ENCODE measurements at places on chromosomes 5 and 9.

DNA sequence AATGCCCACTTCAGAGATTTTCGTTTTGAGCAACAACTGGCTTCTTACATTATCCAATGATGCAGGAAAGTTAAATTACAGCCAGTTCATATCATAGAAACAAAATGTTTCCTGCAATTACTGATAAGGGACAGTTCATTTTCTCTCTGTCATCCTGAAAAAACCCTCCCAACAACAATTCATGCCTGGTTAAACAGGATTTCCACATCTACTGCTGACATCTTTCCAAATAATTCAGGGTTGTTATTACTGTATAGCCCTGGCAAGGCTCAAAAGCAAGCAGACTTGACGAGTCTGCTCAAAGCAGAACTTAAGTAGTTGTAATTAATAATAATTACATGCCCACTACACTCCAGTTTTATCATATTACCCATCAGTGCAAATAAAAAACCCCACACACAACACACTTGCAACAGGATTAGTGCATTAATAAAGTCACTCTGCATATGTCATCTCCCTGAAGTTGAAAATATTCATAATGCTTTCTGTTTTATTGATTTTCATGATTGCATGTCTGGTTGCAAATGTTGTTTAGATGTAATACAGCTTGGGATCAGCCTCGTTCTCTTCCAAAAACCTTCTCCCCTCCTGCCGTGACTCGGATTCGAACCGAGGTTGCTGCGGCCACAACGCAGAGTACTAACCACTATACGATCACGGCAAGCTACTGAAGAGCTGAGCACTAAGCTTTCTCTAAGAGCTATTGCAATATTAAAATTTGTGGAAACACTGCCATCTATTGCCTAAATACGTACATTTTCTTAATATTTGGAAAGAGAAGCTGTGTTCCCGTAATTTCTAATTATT, 119.6 kb upstream of the NFIB start:
- DNase-seq, result no peak

- no peak for DNase-seq
Observed at GRCh38 chr9:87676976-87677775, 48.7 kb upstream of the CTSL start.

DNA sequence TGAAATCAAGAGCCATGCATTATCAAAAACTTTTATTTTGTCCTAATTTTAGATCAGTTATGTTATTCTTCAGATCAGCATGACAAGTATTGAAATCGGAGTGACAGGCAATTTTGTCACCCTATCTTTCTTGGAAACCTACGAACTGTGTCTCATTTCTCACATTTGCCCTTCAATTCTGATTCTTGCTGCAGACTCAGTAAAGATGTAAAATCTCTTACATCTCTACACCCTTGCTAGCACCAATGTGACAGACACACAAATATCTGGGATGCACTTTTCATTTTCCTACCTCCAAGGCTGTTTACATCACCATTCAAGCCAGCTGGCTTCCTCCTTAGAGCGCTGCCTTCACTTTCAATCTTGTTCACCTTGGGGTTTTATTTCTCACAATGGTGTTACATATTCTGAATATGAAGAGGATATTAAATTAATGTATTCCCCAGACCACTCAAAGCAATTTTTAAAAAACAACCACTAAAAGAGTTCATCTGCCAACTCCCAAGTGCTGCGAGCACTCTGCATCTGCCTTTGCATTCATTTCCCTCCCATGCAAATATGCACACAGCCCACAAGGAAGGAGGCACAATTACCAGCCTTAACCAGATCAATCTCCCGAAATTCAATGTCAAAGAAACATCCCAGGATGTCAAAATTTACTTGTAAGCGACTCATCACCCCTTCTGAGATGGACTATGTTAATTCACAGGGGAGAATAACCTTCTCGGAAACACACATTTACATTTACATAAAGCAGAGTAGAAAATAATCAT, 164.3 kb downstream of the ENC1 start:
- DNase-seq, result no peak

- no peak for DNase-seq
Observed at GRCh38 chr9:136074706-136075105, 20.4 kb downstream of the NACC2 start.

DNA sequence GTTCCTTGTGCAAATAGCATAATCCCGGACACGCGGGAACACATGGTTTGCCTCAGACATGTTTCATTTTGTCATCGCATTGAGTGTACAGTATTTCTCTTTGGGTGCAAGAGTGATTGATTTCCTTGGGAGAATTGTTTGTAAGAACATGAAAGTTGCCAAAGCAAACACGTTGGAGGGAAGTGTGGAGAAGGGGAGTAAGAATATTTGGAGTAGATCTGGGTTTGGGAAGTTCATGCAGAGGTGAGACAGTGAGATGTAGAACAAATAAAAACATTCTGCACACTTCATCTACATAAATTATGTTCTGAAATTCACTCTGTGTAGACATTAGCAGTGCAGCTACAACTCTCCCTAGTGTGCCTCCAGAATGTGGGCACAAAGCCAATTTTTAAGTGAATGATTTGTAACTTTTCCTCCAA, 24.0 kb downstream of the FOXD1 start:
- DNase-seq, result no peak

DNA sequence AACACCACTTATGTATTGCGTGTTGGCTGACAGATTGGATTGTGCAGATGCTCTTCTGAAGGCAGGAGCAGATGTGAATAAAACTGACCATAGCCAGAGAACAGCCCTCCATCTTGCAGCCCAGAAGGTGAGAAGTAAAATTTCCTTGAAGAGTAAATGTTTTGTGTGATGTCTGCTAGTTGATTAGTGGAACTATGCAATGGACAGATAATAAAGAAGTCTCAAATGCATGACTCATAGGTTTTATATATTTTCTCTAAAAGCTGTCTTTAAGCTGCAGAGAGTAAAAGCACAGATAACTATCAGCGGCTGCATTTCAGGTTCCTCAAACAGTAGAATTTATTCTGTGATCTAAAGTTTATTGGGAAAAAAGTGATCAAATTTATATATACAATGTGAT, 27.4 kb downstream of the INVS start:
- DNase-seq, result no peak

DNA sequence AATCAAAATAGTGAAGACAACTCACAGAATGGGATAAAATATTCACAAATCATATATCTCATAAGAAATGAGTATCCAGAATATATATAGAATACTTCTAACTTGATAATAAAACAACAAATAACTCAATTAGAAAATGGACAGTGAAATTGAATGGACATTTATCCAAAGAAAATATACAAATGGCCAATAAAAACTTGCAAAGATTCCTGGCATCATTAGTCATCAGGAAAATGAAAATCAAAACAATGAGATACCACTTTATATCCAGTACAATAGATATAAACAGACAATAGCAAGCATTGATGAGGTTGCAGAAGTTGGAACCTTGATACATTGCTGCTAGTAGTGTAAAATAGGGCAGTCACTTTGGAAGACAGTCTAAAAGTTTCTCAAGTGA, 12.8 kb upstream of the TLR4 start:
- no peak for DNase-seq

DNA sequence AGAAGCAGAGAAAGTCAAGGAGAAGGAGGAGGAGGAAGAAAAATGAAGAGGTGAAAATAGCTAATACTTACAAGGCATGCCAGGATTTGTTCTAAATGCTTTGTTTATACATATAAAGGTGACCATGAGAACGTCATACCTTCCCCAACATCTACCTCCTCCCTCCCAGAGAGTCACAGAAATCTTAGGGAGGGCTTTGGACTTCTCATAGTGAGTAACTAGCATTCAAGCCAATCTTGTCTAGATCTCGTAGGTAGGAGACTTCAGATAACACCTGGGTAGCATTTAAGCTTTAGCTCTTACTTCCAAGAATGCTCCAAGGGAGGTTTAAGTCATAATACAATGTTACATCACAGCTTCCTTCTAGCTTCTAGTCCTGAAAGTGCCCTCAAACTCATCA, 36.5 kb upstream of the GPBP1 start:
- DNase-seq, result no peak

GRCh38 chr5:171127314-171127713, 181.7 kb upstream of the TLX3 start:
- no peak for DNase-seq

- DNase-seq, result no peak
Observed at GRCh38 chr9:24011009-24011717, 185.1 kb upstream of the ELAVL2 start.

GRCh38 chr9:128943832-128944620, 3.4 kb downstream of the DOLK start:
- no peak for DNase-seq

DNA sequence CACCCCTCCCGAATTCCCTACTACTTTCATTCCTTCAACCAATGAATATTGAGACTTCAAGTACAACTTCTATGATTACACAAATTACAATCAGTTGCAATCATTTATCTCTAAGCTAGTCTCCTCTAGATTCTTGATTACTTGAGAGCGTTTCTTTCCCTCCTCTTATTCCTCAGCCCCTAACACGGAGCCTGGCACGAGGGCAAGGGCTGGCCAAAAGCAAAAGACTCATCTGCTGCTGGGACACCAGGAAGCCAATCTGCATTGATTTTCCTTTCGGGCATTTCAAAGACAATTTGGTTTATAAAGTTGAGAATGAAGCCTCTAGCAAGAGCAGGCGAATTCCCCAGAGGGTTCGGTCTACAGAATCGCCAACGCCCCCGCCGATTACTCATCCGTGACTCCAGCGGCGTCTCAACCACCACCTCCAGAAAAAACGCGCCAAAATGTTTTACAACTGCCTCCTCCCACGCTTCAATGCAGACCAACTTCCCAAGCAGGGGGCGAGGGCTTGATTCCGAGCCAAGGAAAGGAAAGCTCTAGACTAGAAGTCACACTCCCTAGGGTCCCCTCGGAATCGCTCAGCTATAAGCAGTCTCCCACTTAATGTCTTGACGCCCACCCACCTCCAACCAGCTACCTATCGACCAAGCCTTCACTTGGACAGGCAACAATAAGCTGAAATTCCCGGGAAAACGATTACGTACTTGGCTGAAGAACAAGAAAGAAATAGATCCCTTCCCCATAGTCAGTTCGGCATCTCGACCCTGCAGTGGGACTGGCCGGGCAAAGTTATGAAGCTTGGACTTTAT, 1.5 kb downstream of the PCSK1 start:
- DNase-seq, result no peak

GRCh38 chr9:129549139-129549538, 71.8 kb downstream of the C9orf50 start:
- no peak for DNase-seq

DNA sequence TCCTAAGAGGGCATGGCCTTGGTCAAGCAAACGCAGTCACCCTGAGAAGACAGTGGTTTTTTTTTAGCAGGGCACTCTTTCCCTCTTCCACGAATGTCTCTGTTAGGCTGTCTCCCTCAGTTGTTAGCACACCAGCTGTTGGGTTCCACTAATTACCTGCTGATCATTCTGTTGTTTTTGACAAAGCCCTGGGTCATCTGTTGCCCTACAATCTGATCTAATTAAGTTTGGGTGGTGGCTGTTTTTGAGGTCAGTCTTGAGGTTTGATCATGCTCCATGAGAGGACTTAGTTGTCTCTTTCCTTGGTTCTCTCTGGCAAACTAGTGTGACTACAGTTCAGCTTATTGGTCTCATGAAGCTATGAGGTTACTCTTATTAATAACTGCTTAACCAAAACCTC, 5.0 kb upstream of the PTPDC1 start:
- DNase-seq, result no peak

DNA sequence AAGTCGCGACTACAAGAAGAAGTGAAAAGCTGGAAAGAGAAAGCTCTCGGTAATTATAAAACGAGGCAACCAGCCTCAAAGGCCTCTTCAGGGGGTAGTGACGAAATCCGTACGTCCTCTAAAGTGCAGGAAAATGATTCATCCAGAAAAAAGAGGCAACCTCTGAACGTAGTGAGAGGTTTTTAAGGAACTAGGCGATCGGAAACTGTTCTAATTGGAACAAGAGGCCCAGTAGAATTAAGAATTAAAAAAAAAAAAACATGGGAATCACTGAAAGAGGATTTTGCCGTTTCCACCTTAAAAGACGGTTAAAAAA, 1.0 kb downstream of the CSNK1A1 start:
- no peak for DNase-seq

DNA sequence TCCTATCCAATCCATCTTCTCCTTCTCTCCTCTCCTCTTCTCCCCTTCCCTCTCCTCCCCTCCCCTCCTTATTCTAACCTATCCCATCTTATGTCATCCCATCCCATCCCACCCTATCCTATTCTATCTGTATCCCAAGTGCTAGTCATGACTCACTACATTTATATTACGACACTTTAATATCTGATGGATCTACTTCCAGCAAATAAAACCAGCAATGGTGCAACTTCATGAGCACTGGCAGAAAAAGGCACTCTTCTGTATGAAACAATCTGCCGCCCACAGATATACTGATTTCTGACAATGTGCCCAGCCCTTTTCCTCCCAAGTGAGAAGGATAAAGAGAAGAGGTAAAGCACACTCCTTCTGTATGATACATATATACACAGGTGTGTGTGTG, 86.6 kb upstream of the ANKH start:
- no peak for DNase-seq

- DNase-seq, result no peak
Observed at GRCh38 chr5:117945258-117945657, 1043.1 kb downstream of the DTWD2 start.

GRCh38 chr5:172835290-172835993, 1.4 kb downstream of the ERGIC1 start:
- DNase-seq, result no peak

DNA sequence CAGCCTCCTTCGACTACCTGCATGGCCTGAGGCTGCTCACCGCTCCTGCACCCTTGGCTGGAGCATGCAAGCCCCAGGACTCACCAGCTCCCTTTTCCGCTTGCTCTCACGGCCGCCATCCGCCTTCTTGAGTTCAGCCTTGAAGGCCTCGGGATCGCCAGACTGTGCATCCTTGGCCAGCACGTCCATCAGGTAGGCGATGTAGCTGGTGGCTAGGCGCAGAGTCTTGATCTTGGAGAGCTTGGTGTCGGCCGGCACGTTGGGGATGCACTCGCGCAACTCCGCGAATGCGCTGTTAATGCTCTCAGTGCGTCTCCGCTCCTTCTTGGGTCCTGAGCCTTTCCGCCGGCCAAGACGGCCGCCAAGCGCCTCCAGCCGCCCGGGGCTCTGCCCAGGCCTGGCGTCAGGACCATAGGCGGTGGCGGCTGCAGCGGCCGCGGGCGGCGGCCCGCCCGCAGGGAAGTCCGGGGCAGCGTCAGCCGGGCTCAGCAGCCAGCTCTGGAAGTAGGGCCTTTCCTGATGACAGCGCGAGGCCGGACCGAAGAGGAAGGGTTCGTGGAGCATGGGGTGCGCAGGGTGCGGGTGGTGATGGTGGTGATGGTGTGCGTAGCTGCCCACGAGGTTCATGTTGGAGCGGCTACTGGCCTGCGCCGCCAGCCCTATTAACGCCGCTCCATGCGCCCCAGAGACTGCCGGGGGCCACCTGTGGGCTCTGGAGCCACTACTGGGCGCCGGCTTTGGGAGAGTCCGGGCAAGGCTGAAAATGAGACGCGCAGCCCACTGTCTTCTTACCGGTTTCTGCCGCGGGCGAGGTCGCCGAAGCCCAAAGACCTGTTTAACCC, 424 bp downstream of the HAND1 start:
- DNase-seq, result no peak

DNA sequence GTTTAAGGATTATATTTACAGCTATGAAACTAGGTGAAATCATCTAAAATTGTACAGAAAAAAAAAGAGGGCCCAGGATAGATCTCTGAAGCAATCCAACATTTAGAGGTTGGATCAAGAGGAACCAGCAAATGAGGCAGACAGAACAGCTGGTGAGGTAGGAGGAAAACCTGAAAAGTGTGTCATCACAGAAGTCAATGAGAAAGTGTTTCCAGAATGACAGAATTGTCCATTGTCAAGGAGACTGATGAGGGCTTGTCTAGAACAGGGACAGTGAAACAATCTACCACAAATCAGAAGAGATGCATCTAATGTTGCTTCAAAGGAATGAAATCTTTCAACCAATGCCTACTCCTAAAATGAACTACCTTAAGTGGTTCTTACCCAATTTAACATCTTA, 6.6 kb downstream of the C5orf63 start:
- DNase-seq, result no peak

Data from retinal pigment epithelial cell (primary cell).